Left ventricle myocardium superior (tissue), 1 donor: ENCODE measurements at places on chromosomes 5 and 9. TPM values are rescaled to one million over a fixed set of nuclear protein-coding genes. Genes with fewer than 3 reads are reported as not detected.
A peak's percentile ranks its signal among the peaks of the same experiment; 100 is the strongest.

RANBP17 gene
- 3.9 TPM for total RNA-seq

HSPB3 gene
- total RNA-seq: 492 TPM

SYK gene
- 5.1 TPM for total RNA-seq

TLX3 gene
- total RNA-seq: not detected

PCDHGB7 gene
- total RNA-seq: 8.8 TPM

RBM27 gene
- total RNA-seq: 16.7 TPM

- DNase-seq: no peak
Measured at GRCh38 chr5:85049020-85049419, 664.3 kb upstream of the EDIL3 start.

DNA sequence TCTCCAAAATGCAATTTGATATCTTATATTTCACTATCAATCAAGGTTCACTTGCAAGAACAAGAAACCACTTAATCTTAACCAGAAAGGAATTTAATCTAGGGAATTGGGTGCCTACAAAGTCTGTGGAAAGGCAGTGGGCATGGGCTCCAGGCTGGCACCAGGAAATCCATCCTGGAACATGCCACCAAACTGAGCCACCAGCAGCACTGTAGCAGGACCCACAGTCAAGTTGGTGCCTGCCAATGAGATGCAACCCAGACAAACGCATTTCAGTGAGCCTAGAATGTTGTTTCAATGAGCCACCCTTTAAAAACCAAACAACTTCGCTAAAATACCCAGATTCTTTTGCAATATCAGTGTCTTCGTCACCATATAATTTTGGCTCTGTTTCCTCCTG is 71.1 kb downstream of the PRKACG start:
- no peak for DNase-seq

DNA sequence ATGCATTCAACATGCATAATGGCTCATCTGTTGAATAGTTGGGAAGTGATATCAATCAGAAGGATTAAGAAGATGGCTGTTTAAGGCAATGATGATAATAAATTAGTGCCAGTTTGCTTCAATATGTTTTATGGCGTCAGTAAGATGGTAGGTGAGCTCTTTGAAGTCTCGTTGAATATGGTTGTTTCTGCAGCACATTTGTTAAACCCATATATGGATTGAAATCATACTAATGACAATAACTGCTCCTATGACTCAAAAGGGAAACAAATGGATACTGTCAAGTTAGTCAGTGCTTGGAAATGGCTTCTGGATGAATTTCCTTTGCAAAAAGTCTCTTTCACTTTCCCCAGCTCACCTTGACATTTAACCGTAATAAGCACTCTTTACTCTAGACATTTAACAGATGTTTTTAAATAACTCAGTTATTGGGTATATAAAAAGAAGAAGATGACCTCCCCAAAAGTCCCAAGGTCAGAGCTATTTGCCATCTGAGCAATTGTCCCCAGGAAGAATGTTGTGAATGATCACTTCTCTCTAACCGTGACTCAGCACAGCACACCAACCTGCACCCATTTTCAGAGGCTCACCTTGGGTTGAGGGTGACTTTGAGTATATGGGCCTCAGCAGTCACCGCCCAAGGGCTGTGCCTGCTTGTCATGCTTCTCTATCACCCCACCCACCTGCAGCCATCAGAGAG is 133.4 kb downstream of the GRIA1 start:
- DNase-seq: no peak

- DNase-seq: no peak
Measured at GRCh38 chr5:59037453-59037852, 454.6 kb downstream of the RAB3C start.

DNA sequence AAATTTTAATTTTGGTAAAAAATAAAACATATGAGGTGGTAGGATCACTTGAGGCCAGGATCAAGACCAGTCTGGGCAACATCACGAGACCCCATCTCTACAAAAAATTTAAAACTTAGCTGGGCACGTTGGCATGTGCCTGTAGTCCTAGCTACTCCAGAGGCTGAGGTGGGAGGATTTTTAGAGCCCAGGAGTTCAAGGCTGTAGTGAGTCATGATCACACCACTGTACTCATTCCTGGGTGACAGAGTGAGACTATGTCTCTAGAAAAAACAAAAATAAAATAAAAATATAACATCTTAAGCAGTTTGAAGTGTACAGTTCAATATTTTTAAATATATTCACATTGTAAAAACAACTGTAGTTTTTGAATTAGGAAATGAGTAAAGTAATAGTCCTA is 108.3 kb downstream of the SMIM15 start:
- DNase-seq: no peak

DNA sequence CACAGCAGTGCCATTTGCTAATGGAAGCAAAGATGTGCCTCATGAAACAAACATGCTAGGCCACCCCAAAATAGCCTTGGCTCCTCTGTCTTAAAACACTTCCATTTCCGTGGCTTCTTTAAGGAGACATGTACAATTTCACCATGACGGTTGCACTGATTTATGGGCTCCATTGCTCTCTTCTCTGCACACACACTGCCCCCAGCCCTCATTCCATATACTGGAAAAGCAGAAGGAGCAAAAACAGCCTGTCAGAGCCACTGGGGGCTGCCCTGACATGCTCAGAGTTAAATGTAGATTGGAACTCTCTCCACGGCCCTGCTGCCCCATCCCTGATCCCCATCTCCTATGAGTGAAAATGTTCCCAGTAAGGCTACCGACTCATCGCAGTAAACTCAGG is 114.8 kb downstream of the ROR2 start:
- DNase-seq: no peak

DNA sequence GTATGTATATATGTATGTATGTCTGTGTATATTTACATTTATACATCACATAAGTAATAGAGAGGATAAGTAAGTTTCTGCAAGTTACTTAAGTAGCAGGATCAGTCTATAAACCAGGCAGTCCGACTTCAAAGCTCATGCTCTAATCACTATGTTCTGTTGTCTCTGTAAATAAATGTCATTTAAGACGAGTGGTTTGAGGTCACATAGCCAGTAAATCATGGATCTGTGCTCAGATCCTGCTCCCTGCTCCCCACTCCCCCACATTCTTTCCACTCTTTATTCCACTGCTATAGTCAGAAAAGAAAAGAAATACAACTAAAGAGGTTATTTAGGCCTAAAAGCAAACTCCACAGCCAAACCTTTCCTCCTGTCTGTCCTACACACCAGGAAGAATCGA is 90.4 kb downstream of the SERINC5 start:
- no peak for DNase-seq

- DNase-seq: no peak
Measured at GRCh38 chr5:51651889-51652288, 268.6 kb downstream of the ISL1 start.

DNA sequence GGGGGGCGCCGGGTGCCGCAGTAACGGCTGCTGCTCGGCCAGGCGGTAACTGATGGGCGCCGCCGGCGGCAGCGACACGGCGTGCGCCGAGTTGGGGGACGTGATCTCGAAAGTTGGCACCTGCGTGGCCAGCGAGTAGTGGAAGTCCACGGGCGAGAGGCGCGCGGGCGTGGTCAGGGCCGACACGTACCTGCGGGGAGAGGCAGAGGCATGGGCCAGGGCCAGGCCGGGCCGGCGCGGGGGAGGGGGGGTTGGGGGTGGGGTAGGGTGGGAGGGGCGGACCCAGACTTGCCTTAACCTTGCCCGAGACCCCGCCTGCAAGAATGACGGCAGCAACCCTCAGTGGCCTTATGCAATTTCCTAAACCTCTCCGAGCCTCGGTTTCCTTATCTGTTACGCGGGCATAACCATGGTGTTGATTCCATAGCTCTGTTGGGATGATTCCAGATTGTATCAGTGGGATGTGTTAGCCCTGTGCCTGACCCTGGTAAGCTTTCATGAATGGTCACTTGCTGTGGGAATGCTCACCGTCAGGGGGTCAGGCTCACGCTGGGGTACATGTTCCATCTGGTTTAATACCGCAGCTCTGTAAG is 53.0 kb downstream of the PSD2 start:
- peak; percentile 50 for DNase-seq

- DNase-seq: no peak
Measured at GRCh38 chr9:89864731-89865130, 259.9 kb downstream of the GADD45G start.

DNA sequence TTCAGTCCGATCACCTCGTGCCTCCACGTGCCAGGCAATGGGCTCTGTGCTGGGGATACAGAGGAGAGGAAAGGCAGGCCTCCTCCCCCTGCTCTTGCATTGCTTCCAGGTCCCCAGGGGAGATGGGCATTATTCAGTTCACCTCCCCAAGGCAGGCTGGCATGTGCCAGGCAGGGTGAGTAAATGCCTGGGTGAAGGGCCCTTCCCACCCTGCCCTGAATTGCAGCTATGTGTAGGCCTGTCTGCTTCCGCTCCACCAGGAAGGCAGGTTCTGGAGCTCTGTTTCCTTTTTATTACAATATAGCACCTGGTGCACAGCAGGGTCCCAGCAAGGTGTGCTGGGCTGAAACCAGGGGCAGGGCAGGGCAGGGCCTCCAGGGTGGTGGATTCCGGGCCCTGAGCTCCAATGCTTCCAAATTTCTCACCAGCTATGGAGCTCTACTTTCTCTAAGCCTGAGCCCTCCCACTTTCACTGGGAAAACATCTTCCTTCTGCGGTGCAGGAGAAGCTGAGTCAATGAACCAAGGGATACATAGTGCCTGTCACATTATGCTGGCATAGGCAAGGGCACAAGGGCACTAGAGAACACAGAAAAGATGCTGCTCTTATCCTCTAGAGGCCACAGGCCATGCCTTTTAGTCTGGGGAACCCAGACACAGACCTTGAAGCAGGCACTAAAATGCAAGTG is 42.0 kb downstream of the SHB start:
- DNase-seq: no peak

DNA sequence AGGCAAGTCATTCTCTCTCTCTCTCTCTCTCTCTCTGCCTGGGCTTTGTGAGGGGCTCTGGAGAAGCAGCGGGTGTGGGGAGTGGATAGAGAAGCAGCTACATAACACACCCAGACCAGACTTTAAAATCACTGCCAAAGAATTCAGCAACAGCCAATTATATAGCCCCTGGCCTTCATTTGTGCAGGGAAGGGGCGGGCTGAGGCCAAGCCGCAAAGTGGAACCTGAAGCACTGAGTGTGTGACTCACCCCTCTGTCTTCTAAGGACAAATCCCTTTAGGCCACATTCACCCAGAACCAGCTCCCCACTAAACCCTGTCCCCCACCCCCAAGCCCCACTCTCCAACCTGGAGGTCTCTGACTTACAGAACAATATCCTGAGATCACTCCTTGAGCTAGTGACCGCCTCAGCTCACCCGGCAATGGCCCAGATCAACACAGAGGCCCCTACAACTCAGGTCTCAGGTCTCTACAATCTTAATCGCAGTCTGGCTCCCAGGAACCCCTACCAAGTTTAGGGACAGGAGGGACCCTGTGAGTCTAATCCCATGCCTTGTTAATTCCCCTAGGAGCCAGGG is 6.0 kb downstream of the B4GALT1 start:
- DNase-seq: peak; percentile 67

GRCh38 chr9:129458155-129458661 is 162.7 kb downstream of the C9orf50 start:
- peak; percentile 62 for DNase-seq
